NCI-H1436 treated with DMSO at 0.1 percent for 48 hours (cell line): ENCODE measurements at places on chromosomes 11 and 22.

DNA sequence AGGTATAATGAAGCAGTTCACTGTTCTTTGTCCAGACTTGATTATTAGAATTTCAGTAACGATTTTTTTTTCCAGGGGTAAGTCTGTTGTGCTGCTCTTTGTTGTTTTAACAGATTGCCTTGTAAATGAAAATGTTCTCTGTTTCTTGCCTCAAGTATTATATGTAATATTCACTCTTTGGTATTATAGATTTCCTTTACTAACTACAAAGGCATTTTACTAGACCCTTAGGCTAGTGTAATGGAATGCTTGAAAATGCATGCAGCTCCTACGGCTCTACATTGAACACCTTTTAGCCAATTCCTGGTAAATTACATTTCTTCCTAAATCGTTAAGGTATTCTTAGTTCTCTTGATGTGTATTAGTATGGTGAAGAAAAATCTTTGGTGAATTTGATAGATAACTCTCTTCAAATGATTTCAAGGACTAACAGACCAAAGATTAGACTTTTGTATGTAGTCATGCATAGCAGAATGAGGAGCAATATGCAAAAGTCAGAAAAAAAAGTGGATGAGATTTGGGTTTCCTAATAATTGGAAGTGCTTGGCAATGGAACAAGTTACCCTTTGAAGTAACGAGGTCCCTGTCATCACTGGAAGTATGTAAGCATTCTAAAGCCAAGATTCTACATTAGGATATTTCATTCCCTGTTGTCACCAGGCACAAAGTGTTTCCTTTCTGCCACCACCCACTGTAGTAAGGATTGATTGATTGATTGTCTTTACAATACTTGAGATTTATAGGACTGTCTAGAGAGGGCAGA is 113.1 kb downstream of the DBX1 start:
- DNase-seq, result no peak

DNA sequence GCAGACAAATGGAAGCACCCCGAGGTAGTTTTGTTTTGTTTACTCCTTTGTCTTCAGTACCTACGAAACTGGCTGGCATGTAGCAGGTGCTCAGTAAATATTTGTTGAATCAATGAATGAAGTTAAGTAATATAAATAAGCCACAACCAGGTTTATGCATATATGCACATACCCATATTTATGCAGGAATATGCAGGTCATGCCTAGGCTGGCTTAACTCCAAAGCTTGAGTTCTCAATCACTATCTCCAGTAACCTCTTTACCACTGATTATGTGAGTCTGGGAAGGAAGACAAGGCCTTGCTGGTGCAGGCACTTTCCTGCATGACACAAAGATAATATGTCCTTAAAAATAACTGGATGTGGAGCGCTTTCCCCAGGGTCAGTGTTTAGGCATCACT is 27.5 kb downstream of the ARL14EP start:
- DNase-seq, result no peak

GRCh38 chr22:26547426-26547825 is 35.2 kb upstream of the TFIP11 start:
- DNase-seq, result no peak

- no peak for DNase-seq
These were observed 299.7 kb downstream of the TBC1D22A start for GRCh38 chr22:47062126-47062525.

DNA sequence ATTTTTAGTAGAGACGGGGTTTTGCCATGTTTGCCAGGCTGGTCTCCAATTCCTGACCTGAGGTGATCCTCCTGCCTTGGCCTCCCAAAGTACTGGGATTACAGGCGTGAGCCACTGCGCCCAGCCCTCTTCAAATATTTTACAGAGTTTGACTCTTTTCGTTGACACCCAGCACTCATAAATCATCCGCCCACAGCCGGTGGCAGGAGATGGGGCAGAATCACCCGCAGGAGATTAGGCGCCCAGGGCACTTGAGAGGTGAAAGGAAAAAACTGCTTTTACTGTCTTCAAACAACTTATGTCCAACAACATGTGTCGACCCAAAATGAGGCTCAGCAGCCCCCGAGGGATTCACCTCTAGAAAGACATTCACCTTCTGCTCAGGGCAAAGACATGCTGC is 56.9 kb downstream of the OSBP2 start:
- DNase-seq, result no peak

DNA sequence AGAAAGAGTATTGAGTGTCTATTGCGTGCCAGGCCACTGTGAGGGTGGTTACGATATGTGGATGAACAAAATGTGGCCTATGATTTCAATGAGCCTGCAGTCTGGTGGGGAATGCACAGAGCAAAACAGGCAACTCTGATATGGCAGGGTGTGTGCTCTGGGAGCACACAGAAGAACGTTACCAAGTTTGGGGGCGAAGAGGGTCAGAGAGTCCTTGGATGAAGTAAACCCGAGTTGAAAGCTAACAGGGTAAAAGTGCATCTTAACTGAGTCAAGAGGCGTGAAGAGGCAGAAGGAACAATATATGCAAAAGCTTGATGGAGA is 258 bp downstream of the CFAP68 start:
- DNase-seq, result no peak

DNA sequence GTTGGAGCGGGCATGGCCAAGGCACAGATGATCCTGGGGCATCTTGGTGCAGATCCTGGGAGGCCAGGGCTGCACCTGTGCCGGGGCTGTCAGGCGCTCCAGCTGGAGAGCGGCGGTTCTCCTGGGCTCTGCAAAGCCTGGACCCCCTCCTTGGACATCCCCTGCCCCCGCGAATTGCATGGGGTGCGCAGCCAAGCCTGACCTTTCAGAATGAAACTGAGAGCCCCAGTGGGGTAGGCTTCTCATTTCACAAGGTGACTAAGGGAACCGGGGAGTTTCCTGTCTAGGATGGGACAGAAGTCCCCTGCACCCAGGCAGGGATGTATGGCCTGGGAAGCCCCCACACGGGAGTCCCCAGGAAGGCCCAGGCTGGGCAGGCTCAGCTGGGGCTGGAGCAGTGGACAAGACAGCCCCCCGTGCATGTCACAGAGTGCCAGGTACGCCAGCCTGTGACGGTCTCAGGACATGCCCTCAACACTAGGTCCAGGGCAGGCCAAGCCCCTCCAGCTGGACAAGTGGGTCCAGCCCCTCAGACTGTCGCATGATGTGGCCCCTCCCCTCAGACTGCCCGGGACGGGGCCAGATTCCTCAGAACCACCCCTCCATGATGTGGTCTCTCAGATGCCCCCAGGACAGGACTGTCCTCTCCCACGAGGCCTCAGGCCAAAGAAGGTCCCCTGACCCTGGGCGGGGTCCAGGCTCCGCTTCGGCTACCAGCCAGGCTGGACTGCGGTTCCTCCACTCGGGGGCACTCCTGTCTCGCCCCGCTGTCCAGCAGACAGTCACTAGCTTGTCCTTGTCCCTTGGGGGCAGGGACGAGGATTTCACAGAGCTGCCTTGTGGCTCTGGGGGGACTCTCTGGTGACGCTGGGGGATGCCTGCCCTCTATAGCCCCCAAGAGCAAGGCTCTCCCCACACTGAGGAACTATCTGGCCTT is 2.3 kb downstream of the LSP1 start:
- no peak for DNase-seq

- no peak for DNase-seq
These were observed 196.2 kb downstream of the SOX6 start for GRCh38 chr11:16160146-16160545.

DNA sequence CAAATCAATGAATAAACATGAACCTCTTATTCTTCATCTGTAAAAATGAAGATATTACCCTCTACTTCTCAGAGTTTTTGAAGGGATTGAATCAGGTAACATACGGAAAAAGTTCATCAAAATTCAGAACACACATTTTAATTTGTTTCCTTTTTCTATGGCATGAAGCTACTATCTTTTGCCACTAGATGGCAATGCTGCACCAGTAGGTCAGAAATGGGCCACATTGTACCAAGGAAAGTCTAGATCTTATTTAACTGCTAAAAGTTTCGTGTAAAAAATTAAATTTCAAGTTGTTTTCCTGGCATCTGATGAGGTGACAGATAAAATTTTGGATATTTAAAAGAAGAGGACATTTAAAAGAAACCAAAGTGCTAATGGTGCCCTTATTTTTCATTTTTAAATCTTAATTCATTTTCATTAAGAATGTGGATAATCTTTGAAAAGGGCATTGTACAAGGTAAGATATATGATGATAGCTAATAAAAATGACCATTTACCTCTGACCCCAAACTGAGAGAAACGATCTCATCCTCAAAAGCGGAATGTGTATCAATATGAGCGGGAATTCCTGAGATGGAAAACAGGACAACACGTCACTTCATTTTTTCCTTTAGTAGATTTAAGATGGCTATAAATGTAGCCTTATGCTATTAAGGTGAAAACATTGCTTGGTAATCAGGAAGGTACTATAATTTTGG is 16.1 kb downstream of the ALKBH8 start:
- no peak for DNase-seq

DNA sequence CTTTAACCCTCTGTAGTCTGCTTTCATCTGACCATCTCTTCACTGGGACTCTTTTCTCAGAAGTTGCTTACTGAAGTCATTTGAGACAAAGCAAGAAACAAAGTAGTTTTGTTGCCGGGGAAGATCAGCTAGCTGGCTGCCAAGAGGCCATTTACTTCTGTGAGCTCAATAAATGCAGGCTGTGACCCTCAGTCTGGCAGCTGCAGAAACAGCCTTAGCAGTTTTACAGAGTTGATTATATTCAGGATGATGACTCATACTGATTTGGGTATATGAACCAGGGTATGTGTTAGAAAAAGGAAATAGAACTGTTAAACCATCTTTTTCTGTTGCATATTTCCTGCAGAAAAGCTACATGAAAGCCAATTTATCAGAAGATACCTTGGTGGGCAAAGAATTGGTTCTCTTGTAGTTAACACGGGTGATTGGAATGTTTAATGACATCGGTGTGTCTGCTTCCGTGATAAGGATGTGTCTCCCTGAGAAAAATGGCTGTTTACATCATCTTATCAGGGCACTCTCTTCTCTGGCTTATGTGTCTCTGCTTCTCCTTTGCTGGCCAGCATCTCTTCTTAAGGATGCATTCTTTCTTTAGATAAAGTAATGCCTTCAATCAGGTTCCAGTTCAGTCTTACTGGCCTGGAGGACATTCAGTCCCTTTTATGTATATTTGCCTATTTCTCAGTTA is 18.5 kb downstream of the FIBIN start:
- DNase-seq, result no peak

DNA sequence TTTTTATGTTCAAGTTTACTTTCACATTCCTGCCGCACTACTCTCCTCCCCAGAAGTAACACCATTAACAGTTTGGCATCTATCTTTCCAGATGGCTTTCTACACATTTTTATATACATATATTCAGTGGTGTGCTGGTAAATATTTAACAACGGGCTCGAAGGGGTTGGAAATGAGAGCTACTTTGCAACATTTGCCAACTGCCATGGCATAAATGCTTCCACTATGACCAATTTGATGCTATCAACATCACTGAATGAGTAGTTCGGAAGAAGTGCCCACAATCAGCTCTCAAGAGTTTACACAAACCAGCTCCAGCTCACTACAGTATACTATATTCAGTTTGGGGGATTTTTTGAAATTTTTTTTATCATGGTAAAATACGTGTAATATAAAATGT is 55.2 kb downstream of the RELT start:
- no peak for DNase-seq

DNA sequence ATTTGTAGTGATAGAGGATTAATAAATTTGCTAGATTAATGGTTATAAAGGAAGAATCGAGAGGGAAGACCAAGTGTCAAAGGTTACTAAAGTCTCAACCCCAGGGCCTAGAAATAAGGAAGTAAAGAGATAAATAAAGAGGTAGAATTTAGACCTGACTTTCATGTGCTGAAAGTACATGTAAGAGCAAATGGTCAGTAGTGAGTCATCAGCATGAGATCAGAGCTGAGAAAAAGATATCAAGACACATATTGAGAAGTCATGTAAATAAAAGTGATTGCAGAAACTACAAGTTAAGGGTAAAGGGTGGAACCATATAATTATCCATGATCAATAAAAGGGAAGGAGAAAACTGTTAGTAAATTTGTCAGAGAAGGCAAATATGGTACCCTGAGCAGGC is 1.4 kb upstream of the OR8B8 start:
- DNase-seq, result no peak

- no peak for DNase-seq
These were observed 20.0 kb downstream of the MMP13 start for GRCh38 chr11:102935514-102935913.

DNA sequence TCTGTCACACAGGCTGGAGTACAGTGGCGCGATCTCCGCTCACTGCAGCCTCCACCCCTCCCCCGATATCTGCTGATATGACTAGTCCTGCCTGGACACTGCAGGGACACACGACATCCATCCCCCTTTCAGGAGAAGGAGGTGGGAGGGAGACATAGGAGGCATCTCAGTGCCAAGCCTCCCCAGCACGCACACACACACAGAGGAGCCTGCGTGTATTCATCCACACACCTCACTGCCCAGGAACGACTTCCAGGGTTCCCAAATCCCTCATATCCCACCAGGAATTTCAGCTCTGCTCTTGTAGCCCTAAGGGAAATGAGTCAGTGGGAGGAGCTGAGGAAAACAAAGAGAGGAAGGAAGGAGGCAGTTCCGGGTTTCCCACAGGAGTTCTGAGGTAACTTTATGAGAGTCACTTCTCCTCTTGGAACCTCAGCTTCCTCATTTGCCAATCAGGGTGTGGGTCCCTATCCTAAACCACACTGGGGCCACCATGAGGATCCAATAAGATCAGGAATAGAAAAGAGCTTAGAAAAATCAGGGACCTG is 37.2 kb upstream of the ACER3 start:
- DNase-seq, result no peak

DNA sequence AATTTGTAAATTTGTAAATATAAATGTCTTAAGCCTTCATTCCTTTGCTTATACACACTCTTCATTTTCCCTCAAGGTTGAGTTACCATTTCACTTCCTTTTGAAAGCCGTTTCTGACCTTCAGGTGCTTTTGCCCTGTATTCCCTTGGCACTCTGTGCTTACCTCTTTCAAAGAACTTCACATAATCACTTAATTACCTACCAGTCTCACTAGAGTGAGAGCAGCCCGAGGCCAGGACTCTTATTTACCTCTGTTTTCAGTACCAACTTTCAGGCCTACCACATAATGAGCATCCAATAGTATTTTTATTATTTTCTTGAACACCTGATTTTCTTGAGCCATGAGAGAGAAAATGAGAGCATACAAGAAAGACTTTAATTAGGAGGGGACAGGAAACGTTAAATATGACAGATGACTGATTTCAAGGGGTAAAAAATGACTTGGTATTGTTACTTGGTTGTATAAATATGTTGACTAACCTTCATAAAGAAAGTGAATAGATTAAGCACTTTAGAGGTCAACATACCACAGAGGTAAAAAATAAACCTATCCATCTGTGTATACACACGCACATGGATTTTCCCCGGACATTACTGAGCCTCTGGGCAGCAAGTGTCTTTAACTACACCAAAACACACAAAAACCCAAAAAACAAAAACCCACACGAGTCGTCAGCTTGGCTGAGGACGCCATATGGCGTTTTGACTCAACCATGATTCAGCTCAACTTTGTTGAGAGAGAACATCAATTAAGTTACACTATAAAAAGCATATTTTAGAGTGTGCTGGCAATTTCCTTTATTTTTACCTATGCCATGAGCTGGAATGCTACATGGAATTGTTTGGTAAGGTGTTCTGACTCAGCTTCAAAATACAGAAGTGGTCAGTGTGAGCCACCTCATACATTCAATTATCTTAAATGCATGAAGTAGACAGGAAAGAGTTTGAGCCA is 7.6 kb downstream of the ATXN10 start:
- DNase-seq, result no peak

GRCh38 chr22:45263463-45264269 is 21.1 kb upstream of the UPK3A start:
- DNase-seq, result no peak

GRCh38 chr22:17871726-17872458 is 97.6 kb upstream of the BID start:
- DNase-seq, result no peak
